Lung microvascular endothelial cell (primary cell): ENCODE measurements at places on chromosomes 11 and 22.
A peak's percentile ranks its signal among the peaks of the same experiment; 100 is the strongest.

DNA sequence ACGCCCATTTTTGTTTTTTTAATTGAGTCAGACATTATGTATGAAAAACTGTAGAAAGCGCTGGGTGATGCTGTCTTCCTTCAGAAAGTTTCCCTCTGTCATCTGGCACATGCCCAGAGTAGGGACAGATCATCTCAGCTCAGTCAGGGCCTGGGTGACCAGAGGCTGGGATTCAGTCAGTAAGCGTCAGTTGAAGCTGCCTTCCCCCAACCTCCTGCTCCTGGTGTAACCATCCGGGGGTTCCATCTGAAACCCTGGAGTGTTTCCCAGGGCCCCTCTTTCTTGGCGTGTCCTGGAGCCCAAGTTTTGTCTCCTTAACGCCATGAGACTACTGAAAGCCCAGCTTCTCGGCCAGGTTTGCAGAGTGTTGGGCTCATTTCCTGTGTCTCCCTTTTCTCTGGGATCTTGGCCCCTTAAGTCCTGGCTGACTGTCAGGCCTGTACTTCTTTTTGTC is 10.7 kb downstream of the PPFIA1 start:
- peak; percentile 74 for DNase-seq

DNA sequence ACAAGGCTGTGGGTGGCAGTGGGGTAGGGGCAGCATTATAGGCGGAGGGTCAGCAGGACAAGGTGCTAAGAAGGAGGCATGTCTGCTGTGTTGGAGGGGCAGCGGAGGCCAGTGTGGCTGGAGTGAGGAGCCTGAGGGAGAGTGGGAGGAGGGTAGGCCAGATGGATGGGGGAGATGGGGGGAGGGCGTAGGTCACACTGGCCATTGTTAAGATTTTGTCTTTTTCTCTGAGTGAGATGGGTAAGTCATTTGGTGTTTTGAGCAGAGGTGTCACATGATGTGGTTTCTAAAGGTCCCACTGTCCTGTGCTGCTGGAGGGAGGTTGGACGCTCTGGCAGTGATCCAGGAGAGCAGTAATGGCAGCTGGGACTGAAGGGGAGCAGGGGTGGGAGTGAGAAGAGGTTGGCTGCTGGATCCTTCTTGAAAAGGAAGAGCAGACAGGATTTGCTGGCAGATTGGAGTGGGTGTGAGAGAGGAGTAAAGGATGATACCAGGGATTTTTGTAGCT is 9.8 kb downstream of the PPP6R3 start:
- DNase-seq: no peak

- DNase-seq: no peak
These were observed 60.8 kb upstream of the ADSL start for GRCh38 chr22:40285513-40285912.

- DNase-seq: no peak
These were observed 27.2 kb downstream of the GLB1L2 start for GRCh38 chr11:134358856-134359490.

GRCh38 chr11:64337538-64338249 is 2.3 kb upstream of the CCDC88B start:
- no peak for DNase-seq

DNA sequence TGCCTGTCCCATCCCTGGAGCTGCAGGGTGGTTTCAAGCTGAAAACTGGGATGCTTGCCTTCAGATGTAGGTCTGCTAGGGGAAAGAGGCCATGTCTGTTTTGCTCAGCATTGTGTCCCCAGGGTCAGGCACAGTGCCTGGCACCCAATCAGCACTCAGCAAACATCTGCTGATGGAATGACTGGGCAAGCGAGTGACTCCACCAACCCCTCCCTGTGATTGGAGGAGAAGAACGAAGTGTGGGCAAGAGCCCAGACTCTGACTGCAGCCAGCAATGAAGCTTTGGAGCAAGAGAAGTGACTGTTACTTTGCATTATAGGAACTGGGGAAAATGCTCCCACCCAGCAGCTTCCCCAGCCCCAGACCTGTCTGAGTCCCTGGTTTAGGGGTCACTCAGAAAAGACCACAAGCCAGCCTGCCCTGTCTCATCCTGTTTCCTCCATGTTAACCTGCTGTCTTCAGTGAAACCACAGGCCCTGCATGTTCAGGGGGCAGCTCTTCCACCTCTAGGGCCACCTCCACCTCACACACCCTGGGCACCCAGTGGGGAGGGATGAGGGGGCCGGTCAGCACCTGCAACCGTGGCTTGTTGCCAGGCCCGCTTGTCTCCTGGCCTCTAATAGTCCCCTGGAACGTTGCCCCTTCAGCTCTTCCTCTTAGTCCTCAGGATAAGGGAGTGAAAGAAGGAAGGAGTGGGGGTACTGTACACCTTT is 147.4 kb downstream of the TRIM29 start:
- no peak for DNase-seq

DNA sequence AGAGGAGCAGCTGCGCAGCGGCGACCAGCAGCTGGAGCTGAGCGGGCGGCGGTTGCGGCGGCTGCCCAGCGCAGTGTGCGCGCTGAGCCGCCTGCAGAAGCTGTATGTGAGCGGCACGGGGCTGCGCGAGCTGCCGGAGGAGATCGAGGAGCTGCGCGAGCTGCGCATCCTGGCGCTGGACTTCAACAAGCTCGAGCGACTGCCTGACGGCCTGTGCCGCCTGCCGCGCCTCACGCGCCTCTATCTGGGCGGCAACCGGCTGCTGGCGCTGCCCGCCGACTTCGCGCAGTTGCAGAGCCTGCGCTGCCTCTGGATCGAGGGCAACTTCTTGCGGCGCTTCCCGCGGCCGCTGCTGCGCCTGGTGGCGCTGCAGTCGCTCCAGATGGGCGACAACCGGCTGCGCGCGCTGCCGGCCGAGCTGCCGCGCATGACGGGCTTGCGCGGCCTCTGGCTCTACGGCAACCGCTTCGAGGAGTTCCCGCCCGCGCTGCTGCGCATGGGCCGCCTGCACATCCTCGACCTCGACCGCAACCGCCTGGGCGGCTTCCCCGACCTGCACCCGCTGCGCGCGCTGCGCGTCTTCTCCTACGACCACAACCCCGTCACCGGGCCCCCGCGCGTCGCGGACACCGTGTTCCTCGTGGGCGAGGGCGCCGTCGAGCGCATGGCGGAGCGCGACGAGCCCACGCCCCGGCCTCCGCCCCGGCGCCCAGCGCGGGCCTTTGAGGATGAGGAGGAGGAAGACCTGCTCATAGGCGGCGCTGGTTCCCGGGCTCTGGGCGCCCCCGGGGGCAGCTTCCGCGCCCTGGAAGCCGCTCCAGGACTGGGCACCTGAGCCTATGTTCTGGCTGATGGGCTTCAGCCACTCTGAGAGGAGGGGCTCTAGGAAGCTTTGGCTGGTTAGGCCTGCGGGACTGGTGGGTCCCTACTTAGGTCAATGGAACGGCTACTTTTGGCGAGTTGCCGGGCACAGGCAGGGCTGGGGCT is 787 bp downstream of the LRRC10B start:
- peak; percentile 75 for DNase-seq
